ENCODE measurements at places on chromosomes 5 and 9.

DNA sequence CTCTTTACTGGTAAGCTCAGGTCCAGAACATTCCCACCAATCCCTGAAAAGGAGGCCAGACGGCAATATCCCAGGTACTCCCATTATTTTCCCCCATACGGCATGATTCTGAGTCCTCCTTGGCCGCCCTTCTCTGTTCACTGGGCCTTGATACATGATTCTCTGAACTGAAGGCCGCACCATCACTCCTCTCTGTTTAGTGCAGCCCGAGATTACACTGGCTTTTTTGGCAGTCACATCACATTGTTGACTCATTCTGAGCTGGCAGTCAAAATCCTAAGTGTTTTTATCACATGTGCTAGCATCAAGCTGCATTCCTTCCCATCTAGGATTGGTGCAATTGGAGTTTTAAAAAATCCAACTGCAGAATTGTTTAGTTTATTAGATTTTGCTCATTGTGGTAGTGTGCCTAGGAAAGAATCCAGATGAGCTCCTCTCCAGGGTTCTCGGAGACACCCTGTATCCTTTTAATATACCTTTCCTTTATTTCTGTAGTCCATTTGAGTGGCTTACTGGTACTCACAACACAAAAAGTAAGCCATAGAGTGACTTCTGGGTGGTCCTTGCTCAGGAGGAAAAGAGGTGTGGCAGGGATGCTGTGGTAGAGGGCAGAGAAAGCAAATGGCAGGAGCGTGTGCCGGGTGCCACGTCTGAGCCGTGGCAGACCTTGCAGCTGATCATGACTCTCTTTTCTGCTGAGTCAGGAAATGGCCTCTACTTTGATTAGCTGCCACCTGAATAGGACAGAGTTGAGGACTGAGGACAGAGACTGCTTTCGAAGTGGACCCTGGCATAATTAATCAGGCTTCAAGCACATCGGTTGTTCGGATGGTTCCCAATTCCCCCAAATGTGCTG, 121.1 kb upstream of the IL12B start:
- DNase-seq: no peak

DNA sequence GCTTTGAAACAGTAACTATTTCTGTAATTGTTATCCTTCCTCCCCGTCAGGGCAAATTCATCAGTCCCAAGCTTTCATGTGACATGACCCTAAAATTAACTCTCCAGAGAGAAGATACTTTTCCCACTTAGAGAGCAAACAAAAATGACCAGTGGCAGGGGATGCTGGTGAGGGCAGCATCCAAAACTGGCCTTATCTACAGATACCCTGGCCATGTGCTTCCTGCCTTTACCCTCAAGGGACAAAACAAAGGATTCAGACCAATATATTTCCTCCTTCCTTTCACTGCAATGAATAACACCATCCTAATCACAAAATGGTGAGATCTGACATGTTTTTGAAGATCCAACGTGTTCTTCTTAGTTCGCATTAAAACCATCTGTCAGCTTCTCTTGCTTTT, 267.2 kb downstream of the MAN2A1 start:
- no peak for DNase-seq

- peak; percentile 12 for DNase-seq
These were observed 726.0 kb downstream of the DNAH5 start for GRCh38 chr5:13218518-13218917.

DNA sequence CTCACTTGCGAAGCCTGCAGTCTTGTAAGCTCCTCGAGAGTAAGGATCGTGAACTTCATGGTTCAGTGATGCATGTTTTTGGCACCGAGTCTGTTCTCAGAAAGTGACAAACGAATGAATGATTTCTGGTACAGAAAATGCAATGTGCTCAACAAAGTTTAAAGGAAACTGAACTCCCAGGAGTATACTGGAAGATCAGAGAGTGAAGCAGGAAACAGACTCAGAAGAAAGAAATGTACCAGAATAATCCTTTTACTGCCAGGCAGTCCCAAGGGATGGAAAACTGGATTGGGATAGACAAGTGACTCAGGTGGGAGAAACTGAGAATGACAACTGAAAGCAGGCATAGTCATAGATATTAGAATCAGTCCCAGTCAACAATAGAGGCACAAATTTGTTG, 420.6 kb downstream of the CTNND2 start:
- no peak for DNase-seq

- DNase-seq: no peak
These were observed 45.8 kb upstream of the GRAMD2B start for GRCh38 chr5:126377424-126377823.

DNA sequence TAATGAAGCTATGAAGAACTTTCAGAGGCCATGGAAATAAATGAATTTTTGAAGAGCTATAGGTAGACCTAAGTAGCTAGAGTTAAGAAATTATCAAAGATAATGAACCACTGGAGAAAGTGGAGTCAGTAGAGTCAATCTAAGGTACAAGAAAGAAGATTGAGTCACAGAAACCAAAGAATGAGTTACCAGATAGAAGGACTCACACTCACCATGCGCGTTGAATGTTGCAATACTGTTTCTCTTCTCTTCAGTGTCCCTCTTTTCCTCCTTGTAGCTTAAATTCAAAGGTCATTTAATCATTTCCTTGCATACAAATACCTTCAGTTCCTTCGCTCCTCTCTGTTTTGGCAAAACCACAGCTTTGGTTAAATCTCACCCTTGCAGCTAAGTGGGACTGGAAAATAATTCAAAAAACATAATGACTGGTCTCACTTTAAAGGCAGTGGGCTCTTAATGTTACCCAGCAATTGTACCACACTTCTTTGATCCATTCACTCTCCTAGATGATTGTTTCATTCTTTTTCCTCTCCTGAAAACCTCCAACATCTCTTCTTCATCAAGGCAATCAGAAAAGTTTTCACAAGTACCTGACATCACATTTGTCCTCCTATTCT, 58.3 kb downstream of the NIPBL start:
- DNase-seq: no peak

DNA sequence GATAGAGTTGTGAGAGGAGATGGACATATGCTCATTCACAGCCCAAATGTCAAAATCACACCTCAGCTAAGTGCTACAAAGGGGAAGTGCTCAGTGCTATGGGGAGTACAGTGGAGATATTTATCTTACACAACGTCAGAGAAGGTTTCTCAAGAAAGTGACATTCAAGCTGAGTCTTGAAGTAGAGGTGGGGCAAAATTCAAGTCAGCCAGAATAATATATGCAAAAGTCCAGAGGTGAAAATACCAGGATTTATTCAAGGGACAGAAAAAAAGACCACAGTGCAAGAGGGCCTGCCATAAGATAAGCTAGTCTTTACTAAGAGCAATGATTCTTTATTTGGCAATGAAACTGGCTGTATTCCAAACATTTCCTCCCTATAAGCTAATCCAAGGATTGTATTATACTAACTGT, 327.8 kb upstream of the PIK3R1 start:
- DNase-seq: no peak
